ENCODE measurements at places on chromosomes 16 and 17. TPM values are rescaled to one million over a fixed set of nuclear protein-coding genes. Genes with fewer than 3 reads are reported as not detected.

Gene ABCC12
- total RNA-seq, result not detected

Gene GP1BA
- 0.19 TPM for total RNA-seq

DNA sequence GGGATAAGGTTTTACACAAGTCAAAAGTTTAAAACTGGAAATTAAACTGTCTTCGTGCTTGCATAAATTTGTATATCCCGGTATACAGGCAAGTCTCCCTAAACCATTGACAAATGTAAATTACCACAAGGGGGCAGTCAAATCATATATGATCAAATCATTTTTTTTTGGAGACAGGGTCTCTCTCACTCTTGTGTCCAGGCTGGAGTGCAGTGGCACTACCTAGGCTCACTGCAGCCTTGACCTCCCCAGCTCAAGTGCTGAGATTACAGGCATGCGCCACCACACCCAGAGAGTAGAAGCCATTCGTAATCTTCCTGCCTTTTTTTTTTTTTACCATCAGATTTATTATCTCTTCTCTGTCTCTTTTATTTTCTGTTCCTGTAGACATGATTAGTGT is 18.5 kb downstream of the TOP2A start:
- ATAC-seq, result no peak

DNA sequence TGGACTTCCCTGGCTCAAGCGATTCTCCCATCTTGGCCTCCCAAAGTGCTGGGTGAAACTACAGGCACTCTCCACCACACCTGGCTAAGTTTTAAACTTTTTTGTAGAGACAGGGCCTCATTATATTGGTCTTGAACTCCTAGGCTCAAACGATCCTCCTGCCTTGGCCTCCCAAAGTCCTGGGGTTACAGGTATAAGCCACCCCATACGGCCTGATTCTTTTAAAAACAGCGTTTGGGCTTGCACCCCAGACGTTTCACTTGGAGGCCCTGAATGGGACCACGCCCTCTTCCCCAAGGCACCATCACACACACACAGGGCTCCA is 29.4 kb upstream of the GINS2 start:
- no peak for ATAC-seq

GRCh38 chr16:87982581-87983041 is 31.4 kb downstream of the BANP start:
- ATAC-seq, result no peak

All from gastroesophageal sphincter (tissue), 4 donors.